ENCODE measurements at places on chromosomes 7 and 10.

DNA sequence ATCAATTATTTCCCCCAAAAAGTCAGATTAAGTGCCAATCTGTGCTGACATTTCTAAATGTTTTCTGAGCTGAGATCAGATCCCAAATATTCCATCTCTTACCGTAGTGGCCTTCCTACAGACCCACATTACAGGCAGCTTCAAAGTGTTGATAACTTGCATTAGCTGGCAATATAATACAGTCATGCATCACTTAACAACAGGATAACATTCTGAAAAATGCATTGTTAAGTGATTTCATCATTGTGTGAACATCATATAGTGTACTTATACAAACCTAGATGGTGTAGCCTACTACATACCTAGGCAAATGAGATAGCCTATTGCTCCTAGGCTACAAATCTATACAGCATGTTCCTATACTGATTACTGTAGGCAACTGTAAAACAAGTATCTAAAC is 22.4 kb downstream of the SLC25A13 start:
- DNase-seq: no peak

DNA sequence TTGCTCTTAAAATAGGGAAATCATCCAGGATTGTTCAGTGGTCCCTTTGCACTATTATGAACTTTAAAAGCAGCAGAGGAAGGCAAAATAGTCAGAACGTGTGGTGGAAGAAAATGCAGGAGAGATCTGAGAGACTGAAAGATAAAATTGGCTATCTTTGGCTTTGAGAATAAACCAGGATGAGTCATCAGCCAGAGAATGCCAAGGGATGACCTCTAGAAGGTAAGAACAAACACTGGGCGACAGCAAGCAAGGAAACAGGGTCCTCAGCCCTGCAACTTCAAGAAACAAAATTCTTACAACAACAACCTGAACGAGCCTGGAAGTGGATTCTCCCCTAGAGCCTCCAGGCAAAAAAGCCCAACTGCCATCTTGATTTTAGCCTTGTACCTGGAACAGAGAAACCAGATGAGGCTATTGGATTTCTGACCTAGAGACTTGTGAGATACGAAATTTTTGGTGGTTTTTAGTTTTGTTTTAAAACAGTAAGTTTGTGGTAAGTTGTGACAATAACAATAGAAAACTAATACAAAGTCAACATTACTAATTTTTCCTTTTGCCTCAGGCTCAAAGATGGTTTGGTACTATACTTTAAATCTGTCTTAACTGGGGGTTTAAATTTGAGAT is 130.2 kb upstream of the CNTNAP2 start:
- DNase-seq: no peak

DNA sequence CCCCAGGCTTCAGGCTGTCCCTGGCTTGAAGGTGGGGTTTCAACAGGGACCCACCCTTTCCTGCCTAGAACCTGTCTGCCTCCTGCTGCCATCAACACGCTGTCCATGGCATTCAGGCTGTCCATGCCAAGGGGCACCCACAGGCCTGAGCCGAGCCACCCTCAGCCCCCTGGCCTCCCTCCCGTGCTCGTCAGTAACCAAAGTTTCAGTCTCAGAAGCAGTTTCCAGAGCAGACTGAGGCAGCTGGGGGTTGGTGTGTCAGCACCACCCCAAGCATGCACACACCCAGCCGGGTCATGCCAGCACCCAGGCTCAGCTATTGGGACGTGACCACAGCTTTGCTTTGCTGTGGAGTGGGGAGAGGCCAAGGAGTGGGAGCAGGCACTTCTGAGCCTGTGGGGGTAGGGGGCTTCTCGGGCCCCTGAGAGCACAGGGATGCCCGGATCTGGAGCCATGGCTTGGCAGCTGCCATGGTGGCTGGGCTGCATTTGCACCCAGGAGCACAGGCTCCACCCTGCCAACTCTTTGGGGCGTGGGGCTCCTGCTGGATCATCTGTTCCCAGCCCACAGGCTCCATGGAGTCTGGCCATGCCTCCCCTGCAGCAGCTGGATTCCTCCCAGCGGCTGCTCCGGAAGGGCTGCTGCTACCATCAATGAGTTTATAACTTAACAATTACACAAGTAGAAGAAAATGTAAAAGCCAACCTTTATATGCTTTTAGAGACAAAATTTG is 314.5 kb upstream of the SEMA3C start:
- peak; percentile 39 for DNase-seq

GRCh38 chr10:89615824-89616223 is 29.2 kb downstream of the PANK1 start:
- DNase-seq: peak; percentile 34

GRCh38 chr10:77264107-77264506 is 373.5 kb downstream of the KCNMA1 start:
- DNase-seq: no peak

- DNase-seq: no peak
These were observed 5.5 kb upstream of the LAMB4 start for GRCh38 chr7:108135446-108136190.

GRCh38 chr7:155884225-155885166 is 72.2 kb upstream of the SHH start:
- no peak for DNase-seq

GRCh38 chr10:83849150-83849549 is 290.2 kb upstream of the GHITM start:
- no peak for DNase-seq

DNA sequence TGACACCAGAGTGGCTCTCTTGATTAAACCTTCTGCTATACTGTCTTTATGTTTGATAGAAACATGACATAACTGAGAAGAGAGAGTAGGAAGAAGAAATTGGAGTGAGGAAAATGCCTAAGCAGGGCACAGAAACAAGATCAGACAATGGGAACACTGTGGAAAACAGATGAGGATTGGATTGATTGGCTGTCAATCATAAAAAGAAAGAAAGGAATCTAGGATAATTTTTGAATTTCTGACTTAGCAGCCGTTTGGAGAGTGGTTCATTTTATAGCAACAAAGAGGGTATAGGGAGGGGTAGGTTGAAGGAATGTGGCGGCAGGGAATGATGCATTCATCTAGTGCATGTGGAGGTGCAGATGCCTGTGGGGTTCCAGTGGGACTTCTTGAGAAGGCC is 7.8 kb downstream of the TEX47 start:
- DNase-seq: no peak

DNA sequence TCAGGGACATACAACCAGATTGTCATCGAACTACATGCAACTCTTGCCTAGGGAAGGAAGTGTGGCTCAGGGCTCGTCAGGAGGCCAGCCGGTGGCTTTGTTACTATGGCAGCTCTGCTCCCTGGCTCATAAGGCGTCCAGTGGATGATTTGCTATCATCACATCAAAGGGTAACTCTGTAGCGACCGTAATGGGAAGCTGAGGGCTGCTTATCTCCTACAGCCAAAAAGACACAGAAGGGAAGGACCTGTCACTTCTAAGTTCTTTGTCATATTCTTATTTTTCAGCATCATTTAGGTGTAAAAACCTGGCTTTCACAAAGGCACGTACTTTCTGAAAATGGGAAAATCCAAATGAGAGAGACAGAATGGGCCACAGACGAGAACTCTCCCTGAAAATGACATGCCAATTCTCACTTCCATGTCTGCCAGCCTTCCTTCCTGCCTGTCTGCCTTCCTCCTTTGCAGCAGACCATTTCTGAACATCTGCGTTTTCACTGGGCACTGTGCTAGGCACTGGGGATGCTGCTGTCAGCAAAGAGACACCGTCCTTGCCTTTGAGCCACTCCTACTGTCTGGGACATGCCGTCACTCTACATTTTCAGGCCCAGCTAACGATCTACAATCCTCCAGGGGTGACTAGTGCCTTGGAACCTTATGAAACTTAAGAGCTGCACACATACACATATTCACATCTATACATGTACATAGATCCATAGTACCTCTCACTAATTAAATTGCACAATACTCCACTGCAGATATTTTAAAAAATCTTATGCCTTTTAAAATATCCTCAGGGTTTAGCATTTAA is 26.9 kb downstream of the ENKUR start:
- DNase-seq: no peak

DNA sequence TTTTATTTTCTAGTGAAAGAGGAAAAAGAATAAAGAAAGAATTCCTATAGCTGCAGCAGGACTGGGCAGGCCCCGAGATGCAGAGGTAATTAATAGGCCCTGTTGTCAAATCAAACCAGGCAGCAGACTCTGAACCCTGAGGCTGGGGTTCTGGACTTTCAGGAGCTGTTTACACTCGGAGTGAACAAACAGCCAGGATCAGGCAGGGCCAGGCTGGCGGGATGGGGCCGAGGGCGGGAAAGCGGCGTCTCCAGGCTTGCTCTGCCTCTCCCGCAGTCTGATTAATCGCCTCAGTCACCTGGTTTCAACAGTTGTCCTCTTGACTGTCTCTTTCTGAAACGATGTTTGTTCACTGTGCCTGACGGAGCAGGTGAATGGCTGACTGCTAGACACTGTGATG is 675.4 kb upstream of the FOXK1 start:
- no peak for DNase-seq

GRCh38 chr10:21724020-21724589 is 190.1 kb downstream of the MLLT10 start:
- no peak for DNase-seq

DNA sequence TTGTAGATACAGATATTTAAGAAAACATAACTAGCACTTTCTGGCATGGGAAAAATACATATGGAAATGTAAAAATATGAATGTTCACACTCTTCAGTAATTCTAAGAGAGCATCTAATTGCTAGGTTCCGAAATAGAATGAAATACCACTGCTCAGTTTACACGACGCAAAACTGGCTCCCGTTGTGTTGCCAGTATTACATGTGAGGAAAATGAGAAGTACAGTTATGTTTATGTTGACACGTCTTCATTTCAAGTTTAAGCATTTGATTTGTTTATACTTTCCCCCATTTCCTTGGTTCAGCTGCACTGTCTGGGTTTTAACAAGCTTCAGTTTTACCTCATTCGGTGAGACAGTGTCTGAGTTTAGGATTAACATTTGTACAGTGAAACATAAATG is 275.8 kb upstream of the SEMA3D start:
- DNase-seq: no peak

- DNase-seq: peak; percentile 64
These were observed 494 bp downstream of the PALS2 start for GRCh38 chr7:24573554-24574338.

DNA sequence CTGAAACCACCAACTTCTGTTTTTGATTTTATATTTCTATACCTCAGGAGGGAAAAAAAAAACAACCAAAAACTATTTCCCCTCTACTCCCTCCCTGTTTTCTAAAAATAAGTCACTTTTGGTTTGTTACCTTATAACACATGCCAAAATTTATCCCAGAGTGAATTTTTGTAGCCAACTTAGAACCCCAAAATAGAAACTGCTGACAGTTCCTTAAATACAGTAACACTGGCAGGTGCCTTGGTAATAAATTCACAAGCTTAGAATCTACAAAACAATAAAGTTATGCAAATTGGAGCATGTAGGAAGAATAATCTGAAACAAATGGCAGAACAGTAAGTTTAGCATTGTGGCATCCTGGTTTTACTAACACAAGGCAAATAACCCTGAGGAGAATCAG is 165.0 kb upstream of the HDAC9 start:
- DNase-seq: no peak

GRCh38 chr7:8353991-8354390 is 79.4 kb upstream of the NXPH1 start:
- DNase-seq: no peak

DNA sequence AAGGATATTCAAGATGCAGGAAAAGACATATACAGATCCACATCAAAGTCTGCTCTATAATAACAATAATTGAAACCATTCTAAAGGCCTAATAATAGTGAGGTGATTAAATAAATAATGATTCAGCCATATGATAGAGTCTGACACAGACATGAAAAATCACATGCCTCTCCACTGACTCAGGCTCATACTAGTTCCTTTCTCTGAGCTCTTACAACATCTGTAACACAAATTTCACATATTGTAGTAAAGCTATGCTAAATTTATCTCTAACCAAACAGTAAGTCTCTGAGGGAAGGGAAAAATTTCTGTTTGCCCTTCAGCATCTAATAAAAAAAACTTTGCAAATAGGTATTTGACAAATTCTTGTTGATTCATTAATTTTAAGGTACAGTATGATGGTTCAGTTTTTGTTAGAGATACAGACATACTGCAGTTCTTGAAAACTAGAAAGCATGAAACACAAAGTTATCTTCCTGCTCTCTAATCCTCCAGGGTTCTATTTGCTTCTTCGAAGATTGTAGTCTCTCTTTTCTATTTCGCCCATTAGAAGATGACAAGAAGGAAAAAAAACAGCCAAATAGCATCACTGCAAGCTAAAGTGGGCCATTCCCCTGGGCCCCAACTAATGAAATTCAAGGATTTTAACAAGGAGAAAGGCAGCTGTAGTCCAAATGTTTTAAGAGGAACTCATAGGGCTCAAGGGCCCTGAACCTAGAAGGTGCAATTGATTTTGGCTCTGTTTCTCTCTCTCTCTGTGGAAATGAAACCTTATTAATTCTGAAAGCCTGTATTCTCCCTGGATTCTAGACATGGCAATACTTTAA is 53.9 kb downstream of the CUBN start:
- peak; percentile 64 for DNase-seq

- no peak for DNase-seq
These were observed 78.4 kb downstream of the CARD11 start for GRCh38 chr7:2965301-2965700.

DNA sequence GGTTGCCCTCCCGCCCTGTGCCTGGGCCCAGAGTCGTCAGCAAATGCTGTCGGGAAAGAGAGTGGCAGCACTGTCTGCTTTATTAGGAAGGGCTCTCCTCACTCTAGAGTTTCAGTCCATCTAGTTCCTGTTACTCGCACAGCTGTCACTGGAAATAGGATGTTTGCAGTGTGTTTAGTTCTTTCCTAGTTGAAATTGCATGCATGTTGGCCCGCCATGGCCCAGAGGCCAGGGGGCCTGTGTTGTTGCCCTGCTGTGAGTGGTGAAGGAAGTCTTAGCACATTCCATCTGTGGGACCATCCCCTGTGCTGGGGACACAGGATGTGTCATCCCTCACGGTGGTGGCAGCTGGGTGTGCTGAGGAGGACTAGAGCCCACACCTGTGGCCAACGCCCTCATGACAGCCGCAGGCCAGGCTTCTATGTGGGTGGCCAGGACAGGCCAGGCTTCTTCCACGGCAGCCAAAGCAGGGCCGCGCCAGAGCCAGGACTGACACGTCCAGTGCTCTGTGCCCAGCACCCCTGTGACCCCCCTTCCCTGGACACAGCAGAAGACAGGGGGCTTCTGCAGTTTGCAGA is 45.4 kb downstream of the ZNF467 start:
- no peak for DNase-seq

DNA sequence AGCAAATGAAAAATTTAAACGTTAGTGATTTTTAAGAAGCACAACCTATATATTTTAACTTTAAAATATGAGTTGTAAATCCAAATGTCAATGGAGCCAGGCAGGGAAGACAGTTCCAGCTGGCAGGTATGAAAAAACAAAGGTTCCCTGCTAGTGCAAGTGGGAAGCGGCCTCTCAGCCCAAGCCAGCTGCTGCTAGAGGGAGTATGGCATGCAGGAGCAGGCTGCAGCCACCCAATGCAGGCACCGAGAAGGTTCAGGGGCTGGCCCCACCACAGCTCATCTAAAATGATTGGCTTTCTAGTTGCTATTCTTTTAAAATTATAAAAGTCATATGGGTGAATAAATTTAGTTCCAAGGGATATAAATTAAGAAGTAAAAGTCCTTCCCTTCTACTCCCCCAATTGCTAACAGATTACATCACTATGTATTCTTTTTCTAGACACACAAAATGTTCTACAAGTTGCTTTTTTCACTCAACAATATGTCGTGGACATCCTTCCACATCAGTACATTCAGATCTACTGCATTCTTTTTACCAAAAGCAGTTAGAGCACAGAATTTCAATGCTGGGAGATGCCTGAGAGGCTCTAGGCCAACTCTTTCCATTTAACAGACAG is 69.3 kb downstream of the SGMS1 start:
- no peak for DNase-seq

Measured in GM03348 (cell line).